Mesenteric fat pad (tissue), 1 donor: ENCODE measurements at places on chromosomes 7 and 10. TPM values are rescaled to one million over a fixed set of nuclear protein-coding genes. Genes with fewer than 3 reads are reported as not detected.

SAP25 gene
- total RNA-seq: 2.3 TPM

PCDH15 gene
- not detected for total RNA-seq

- no peak for DNase-seq
Observed at GRCh38 chr10:57993302-57993701, 274.4 kb downstream of the IPMK start.

AMPH gene
- total RNA-seq: 16.4 TPM

SEMA3C gene
- total RNA-seq: 93.6 TPM

LRRC17 gene
- total RNA-seq: 1.2 TPM
